Ecto neural progenitor cell (in vitro differentiated cells): ENCODE measurements at places on chromosomes 1 and 21.
A peak's percentile ranks its signal among the peaks of the same experiment; 100 is the strongest.

GRCh38 chr21:44854664-44855446 is 18.6 kb downstream of the PTTG1IP start:
- DNase-seq: no peak

DNA sequence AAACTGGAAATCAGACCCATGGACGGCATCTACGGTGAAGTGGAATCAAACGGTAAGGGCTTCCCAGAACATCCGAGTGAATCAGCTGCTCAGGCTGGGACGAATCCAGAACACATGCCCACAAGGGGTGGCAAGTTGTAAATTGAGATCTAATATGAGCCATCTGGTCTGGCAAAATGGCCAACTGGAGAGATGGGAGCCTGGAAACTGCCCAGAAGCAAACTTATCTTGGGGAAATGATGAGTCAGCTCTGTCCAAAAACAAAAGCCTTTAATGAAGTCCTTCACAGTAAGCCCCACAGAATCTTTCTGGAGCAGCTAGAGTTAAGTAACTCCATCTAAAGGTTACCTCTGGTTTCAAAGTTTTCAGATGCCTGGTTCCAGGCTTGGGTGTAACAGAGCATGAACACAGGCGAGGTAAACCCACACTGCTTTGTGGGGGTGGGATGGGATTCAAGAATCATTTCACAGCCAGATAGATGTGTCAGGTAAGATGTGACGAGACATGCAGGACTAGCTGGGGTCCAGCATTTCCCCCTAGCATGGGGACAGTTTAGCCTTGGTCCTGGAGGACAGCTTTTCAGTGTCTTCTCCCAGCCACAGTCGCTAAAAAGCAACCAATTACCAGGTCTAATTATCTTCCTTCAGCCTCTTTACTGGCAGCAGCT is 10.5 kb upstream of the SRP9 start:
- DNase-seq: no peak

- DNase-seq: no peak
Measured at GRCh38 chr1:9121496-9122409, 7.1 kb downstream of the GPR157 start.

DNA sequence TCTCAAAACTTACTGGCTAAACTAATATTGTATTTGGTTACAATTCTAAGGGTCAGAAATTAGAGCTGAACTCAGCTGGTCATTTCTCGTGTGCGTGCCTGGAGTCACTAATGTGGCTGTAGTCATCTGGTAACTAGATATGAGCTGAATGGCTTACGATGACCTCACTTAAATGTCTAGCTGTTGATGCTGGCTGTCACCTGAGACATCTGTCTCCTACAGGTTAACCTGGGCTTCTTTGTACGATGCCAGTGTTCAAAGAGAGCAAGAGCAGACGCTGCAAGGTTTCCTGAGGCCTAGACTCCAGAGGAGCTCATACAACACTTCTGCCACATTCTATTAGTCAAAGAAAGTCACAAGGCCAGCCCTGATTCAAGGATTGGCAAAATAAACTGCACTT is 17.1 kb upstream of the ALG6 start:
- no peak for DNase-seq

DNA sequence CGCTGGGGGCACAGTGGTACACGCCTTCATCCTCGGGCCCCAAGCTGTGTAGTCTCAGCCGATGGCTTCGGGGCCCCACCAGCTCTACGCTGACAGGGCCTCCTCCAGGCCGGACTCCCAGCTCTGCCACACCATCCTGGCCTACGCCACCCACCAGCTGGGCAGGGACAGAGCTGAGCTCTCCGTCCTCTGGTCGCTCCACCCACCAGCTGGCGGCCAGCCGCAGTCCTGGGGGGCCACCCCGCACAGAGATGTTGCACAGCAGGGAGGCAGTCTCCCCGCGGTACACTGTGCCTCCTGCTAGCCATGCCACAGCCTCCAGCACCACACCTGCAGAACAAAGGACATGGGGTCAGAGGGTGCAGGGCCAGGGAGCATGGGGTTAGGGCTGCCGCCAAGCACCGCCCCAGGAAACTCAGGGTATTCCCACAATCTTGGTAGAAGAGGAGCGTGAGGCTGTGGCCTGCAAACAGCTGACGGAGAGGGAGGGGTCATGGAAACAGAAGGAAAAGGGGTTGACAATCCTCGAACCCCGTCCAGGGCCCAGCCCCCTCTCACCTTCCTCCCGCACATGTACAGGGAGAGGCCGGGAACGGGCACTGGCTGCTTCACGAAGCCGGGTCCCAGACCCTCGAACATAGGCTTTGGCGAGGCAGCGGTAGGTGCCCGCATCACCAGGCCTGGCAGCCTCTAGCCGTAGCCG is 5.9 kb downstream of the IGSF8 start:
- DNase-seq: no peak

- DNase-seq: no peak
Measured at GRCh38 chr21:33314111-33314510, 10.7 kb upstream of the IFNAR1 start.

- no peak for DNase-seq
Measured at GRCh38 chr1:93095804-93096585, 16.9 kb downstream of the MTF2 start.

GRCh38 chr1:172980456-172980855 is 70.3 kb downstream of the TNFSF18 start:
- DNase-seq: no peak

GRCh38 chr1:47841356-47841755 is 155.8 kb downstream of the TRABD2B start:
- DNase-seq: no peak

DNA sequence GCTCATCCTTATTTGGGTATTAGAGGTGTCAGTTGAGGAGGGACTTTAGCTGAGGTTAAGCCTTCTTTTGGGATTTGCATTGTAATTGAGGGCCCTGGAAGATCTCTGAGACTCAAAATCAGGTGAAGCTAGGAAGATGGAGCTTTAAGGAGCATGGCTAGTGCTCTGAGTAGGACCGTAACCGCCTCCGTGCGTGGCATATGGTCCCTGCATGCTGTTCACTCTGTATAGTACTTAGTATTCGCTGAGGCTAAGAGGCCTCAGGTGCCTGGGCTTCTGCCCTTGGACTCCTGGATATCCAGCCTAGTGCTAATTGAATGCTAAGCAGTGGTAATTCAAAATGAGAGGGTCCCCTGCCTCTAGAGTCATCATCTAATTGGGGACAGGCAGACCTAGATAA is 22.5 kb downstream of the NSUN4 start:
- no peak for DNase-seq

- no peak for DNase-seq
Measured at GRCh38 chr1:173302890-173303829, 96.0 kb upstream of the TNFSF4 start.

DNA sequence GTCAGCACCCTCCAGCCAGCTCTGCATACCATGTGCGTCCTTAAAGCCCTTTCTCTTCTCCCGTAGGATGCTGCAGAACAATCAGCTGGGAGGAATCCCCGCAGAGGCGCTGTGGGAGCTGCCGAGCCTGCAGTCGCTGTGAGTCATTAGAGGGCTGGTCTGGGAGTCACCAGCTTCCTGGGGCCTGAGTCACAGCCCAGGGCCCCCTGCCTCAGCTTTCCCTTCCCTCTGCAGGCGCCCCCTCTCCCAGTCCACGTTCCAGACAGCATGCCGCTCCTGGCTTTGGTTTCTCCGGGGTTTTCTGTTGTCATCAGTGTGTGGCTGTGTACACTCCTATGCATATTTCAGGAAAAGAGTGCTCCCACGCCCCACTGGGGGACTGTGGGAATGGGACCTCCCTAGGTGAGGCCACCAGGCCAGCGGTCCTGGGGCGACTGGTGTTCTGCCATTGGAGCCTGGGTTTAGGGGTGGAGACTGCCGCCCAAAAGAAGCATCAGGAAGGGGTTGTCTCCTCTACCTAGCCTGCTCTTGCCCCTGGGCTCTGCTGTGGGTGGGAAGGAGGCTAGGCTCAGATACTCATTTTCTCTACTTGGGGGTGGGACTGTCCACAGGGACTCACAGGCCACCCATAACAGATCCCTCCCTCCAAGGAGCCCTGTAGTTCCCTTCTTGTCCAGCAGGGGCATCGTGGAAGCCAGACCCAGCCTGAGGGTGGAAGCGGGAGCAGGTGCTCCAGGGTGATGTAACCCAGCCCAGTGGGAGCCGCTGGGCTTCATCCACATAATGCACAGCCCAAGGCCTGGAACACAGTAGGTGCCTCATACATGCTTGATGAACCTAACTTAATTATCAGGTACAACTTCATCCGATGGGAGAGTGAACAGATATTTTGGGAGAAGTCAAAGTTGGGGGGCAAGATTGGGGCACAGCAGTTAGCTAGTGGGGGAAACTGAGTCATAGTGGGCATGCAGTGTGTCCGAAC is 42.5 kb downstream of the LGR6 start:
- peak; percentile 83 for DNase-seq

DNA sequence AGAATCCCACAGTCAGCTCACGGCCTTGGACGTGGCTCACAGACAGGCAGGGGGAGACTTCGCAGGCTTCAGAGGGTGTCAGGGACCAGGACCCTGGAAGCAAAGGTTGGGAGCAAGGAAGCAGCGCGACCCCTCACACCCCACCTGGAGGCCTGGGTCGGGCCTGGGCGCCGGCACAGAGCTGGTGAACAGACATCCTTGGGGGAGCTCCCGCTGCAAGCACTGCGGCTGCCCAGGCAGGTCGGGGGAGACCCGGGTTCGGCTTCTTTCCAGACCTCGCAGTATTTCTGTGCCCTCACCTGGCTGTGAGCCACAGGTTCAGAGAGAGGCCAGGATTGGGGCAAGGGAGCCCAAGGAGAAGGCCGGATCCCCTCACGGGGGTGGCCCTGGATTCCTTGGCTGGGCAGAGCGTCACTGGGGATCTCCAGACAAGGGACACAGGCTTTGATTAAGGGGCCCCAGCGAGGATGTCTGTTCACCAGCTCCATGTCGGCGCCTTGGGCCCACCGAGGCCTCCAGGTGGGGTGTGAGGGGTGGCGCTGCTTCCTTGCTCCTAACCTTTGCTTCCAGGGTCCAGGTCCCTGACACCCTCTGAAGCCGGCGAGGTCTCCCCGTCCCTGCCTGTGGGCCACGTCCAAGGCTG is 37.9 kb upstream of the TSPEAR start:
- DNase-seq: no peak

DNA sequence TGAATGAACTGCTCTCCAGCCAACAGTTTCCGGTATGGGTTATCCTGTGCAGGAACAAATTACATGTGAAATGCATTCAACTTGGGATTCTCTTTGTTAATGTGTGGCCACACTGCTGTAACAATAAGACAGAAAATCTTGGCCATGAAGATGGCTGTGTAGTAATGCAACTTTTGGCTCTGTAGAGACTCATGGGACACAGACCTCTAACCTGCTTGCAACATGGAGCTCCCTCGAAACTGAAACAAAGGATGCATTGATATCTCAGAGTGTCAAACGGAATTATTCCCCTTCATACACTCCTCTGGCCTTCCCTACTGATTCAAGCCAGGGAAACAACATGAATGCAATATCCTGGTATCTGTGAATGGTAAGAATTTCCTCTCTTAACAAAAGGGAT is 559.3 kb upstream of the ZRANB2 start:
- no peak for DNase-seq

DNA sequence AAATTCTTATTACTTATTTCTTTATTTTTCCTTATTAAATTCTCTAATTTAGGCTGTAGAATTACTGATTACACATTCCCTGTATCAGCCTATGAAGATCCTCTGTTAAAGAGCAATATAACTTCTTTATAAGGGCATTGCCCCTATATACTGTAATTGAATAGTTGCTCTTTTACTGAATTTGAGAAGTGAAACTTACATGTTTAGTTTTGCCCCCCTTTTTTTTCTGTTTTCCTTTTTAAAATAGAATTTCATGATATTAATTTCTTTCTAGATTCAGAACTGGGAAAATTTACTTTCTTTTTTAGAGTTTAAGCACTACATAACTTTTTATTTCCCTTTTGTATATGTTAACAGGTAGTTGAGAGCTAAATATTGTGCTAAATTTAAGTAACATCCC is 29.5 kb upstream of the PGM1 start:
- DNase-seq: no peak

- no peak for DNase-seq
Measured at GRCh38 chr21:16055014-16055413, 325.2 kb downstream of the USP25 start.

DNA sequence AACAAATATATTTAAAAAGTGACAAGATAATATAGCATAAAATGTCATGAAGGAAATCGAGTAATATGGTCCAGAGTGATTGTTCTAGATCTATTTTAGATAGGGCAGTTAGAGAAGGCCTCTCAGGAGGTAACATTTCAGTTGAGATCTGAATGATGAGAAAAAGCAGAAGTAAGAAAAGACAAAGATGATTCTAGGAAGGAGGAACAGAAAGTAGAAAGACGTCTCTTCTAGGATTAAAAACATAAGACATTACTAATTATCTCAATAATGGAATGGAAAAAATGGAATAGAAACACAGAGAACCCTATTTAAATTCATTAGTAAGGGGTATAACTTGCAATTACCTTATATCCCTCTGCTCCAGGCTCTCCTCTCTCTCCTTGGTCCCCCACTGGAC is 130.0 kb upstream of the ZNHIT6 start:
- DNase-seq: no peak

DNA sequence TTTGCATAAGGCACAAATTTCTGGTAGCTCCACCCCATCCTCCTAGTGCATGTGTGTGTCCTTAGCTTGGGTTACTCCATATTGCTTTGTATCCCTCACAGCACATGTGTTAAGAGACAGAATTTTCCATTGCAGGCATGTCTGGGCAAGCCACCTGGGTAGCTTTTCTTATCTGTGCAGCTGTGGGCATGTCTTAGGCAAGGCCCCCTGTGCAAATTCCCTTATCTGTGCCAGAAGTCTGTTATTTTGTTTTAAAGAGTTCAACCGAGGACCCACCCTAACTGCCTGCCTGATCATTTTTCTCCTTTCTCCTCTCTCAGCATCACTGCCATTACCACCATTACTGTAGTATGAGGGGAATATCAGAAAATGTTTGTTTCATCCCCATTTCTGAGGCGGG is 131.9 kb downstream of the CYYR1 start:
- DNase-seq: no peak

GRCh38 chr1:112554411-112554810 is 45.6 kb downstream of the WNT2B start:
- DNase-seq: no peak

DNA sequence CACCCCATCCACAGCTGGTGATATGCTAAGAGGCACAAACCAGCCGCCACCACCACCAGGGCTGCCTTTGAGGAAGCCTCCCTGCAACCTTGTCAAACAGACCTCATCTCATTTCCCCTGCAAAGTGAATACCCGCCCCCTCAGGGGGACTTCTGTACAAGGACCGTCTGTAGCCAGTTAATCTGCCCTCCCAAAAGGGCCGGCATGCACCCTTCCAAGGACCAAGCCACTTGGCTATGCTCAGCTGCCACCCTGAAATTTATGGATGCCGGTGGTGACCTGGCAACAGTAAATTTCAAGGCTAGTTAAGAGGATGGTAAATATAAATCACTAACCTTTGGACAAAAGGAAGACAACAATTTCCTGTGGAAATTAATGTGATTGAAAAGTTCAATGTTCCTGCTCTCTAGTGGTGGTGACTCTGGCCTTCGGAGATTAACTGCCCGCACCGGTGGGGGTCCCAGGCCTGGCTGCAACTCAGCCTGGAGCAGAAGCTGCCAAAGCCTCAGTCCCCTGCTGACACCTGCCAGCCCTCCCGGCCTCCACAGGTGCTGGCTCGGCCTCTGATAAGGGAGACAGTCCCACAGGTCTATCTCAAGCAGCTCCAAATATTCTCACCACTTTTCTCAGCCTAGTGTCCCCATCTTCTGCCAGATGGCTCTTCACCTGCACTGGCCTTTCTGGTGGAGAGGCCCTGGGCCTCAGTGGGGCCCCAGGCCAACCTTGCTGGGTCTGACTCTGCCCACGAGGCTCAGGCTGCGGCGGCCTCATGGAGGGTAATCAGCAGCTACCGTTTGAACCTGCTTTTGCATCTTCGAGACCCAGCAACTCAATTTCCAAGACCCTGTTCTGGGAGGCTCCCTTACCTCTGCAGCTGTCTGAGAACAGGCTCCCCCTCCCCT is 12.2 kb downstream of the TMEM53 start:
- no peak for DNase-seq
